GM12892 (cell line): ENCODE measurements at places on chromosomes 5 and 9.

- no peak for DNase-seq
Measured at GRCh38 chr5:38104497-38105230, 153.7 kb upstream of the EGFLAM start.

- DNase-seq = no peak
Measured at GRCh38 chr9:88950341-88951154, 40.7 kb upstream of the S1PR3 start.

DNA sequence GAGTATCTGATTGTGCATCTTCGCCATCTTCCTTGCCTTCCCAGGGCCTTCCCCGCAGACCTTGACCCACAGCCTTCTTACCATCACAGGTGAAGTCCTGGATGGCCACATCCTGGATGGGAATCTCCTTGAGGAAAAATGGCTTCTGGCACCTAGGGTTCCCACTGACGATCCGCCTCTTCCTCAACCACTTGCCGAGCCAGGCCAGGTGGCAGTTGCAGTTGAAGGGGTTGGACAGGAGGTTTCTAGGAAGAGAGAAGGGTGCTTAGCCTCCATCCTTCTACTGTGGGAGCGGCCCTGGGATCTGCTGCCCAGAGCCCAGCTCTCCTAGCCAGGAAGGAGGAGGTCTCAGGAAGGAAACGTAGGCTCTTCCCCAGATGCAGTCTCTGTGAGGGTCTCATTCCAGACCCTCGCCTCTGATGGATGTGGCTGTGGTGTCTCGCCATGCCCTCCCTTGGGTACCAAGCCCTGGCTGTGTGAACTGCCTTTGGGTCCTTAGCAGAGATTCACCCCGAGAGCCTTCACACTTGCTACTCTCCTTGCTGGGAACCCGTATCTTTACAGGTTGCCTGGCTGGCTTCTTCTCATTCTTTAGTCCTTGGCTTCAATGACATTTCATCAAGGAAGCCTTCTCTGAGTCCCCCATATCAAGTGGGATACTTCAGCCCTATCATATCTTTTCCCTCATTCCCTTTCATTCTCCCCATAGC is 170.4 kb upstream of the PANK3 start:
- no peak for DNase-seq

DNA sequence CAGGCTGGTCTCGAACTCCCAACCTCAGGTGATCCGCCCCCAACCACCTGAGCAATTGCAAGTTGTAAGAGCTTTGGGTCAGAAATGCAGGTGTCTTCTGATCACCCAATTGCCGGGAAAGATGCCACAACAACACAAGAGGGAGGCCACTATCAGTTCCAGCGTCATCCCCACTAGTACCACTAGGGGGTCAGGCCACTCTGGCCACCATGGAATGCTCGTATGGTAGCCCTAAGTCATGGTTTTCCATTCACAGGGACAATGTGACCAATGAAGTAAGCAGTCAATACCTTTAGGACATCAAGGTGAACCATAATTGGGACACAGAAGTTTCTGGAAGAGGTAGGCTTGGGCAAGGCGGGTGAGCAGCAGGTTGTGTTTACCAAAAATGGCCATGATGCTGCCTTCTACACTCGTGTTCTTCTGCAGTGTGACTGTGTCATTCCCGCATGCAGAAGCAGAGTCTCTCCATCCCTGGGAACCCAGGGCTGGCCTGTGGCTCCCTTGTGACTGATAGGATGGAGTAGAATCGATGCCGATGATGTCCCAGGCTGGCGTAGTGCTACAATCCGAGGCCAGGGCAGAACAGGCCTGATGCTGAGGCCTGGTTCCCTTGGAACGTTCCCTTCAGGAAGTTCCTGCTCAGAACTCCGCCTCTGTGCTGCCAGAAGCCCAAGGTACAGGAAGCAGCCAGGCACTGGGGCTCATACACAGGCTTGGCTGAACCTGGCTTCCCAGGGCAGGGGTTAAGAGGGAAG is 42.2 kb upstream of the ANKRD33B start:
- DNase-seq = no peak

- DNase-seq = no peak
Measured at GRCh38 chr5:95718203-95718602, 12.9 kb upstream of the RHOBTB3 start.

GRCh38 chr5:159304961-159305595 is 25.2 kb downstream of the IL12B start:
- DNase-seq = no peak

DNA sequence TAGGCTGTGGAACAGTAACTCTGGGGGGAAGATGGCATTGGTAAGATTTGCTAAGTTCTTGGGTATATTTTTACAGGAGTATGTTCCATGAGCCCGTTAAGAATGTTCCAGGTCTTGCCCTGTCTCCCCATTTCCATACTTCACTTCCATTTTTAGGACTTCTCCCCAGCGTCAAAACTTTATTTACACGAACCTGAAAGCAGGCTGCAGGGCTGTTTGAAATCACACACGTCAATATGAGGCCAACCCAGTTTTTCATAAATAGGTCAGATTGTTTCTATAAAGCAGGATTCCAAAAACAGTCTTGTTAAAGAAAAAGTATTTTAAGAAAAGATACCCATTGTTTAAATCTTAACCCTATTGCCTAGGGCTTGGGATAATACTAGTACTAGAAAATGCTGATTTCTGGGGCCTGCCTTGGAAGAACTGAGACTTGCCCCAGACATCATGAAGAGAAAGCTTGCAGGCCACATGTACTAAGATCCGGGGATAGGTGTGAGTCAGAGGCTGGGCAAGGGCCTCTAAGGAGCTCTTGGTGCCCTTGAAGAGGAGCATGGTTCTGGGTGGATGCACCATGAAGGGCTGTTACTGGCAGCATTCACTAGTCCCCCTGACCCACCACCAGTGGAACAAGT is 24.2 kb downstream of the TRIO start:
- no peak for DNase-seq

- DNase-seq = no peak
Measured at GRCh38 chr5:26847041-26847736, 191.2 kb downstream of the CDH9 start.

- DNase-seq = no peak
Measured at GRCh38 chr5:174426851-174427250, 297.5 kb upstream of the MSX2 start.

- no peak for DNase-seq
Measured at GRCh38 chr5:11878814-11879213, 25.4 kb downstream of the CTNND2 start.

- no peak for DNase-seq
Measured at GRCh38 chr5:42586625-42587024, 163.4 kb downstream of the GHR start.

DNA sequence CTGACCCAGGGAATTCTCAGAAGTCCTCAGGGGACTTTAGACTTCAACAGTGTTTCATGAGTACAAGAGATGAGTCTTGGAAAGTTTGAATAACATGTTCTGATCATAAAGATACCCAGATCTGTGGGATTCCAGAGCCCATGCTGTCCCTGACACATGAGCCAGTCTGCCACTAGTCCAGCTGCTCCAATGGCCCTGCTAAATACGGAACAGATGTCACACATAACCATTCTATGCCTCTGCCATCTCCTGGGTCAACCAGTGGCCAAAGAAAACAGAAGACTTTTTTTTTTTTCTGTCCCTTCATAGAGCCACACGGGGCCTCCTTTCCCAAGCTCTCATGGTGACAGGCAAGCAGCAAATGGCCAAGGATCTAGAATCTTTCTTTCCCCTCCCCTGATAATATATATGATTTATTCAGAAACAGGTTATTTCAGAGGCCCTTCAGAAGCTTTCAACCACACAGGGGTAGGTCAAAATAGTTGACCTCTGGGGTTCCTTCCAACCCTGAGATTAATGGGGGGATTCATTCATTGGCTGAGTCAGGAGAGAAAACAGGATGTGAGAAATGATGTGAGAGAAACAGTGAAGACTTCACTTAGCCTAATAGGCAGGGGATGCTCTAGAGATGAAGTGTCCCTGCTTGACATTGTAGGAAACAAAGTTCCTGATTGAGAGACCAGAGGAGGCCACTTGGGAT is 367.7 kb downstream of the CDK5RAP2 start:
- DNase-seq = no peak

- no peak for DNase-seq
Measured at GRCh38 chr5:5755888-5756287, 333.4 kb downstream of the ICE1 start.

DNA sequence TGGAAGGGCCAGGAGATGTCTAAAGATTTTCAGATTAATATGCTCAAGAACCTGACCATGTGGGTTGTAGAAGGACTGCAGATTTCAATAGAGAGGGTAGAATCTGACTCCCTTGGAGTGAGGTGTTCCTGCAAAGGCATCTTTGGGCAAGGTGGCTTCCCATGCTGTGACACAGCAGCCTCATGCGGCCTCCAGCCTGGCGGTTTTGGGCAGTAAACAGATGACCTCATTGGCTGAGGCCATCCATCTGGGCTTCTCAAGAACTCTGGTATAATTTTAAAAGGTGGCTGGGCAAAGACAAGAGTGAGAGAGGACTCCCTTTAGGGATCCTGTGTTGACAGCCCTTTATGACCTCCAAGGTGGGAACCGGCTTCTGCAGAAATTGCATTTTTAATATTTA is 90.3 kb upstream of the ERCC6L2 start:
- DNase-seq = no peak

- no peak for DNase-seq
Measured at GRCh38 chr5:149386166-149386565, 7.1 kb upstream of the IL17B start.

DNA sequence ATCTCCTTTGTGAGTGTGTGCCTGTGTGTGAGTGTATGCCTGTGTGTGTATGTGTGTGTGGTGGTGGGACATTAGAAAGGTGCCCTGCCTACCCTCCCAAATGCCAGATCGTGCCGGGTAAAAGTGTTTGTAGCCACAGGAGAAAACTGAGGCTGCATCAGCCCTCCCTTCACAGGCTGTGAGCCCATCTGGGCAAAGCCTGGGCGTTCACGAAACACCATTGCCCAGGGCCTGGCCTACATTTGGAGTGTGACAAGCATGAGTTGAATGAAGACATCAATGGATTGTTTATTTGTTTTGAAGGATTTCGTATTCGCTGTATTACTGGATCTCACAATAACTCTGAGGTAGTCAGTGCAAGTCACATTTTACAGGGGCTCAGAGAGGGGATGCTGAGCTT is 270.8 kb downstream of the NSG2 start:
- no peak for DNase-seq

GRCh38 chr5:92580814-92581213 is 1000.2 kb downstream of the NR2F1-AS1 start:
- no peak for DNase-seq

GRCh38 chr5:59760785-59761348 is 132.7 kb downstream of the PDE4D start:
- no peak for DNase-seq

- DNase-seq = no peak
Measured at GRCh38 chr5:62791059-62791458, 212.4 kb downstream of the LRRC70 start.

GRCh38 chr5:138659561-138659960 is 84.4 kb upstream of the HSPA9 start:
- no peak for DNase-seq
